ENCODE measurements at places on chromosomes 3 and 15. TPM values are rescaled to one million over a fixed set of nuclear protein-coding genes. Genes with fewer than 3 reads are reported as not detected.

Gene RHCG
- not detected for total RNA-seq

Gene MEF2A
- 13.6 TPM for total RNA-seq

Gene PLSCR4
- not detected for total RNA-seq

Gene ACVR2B
- 11.4 TPM for total RNA-seq

Gene VGLL3
- not detected for total RNA-seq

Gene TLR9
- total RNA-seq = not detected

Gene GOLGA6L7
- not detected for total RNA-seq

Gene DOCK3
- total RNA-seq = 0.80 TPM

Gene OIP5
- total RNA-seq = 45.4 TPM

Gene A4GNT
- not detected for total RNA-seq

Gene CKMT1B
- total RNA-seq = 30.9 TPM

Gene HRH1
- total RNA-seq = not detected

Gene MAP6D1
- total RNA-seq = 3.2 TPM

Gene DNAJC19
- total RNA-seq = 59.0 TPM

Gene CELSR3
- 4.6 TPM for total RNA-seq

Gene CKMT1A
- total RNA-seq = 3.8 TPM

Gene GRAMD2A
- total RNA-seq = not detected

Gene ZDHHC23
- 12.1 TPM for total RNA-seq

Gene CIB2
- total RNA-seq = 29.7 TPM

Gene DNAH12
- not detected for total RNA-seq

Gene RTP1
- total RNA-seq = not detected

Gene PIGZ
- total RNA-seq = not detected

Gene ABHD17C
- total RNA-seq = 0.07 TPM

Gene ADIPOQ
- not detected for total RNA-seq

Gene LYZL4
- not detected for total RNA-seq

Gene NANOGP8
- total RNA-seq = 1.7 TPM

Gene TRIM42
- total RNA-seq = not detected

Gene CTXN2
- not detected for total RNA-seq

Gene ALPK3
- 0.20 TPM for total RNA-seq

Gene NECTIN3
- total RNA-seq = not detected

Gene GOLGA6L25
- not detected for total RNA-seq

Gene IRAK2
- total RNA-seq = 2.4 TPM

Gene NUP210
- 45.0 TPM for total RNA-seq

Gene CXCR6
- 0.27 TPM for total RNA-seq

Gene DAPK2
- total RNA-seq = 24.4 TPM

Gene TMEM108
- not detected for total RNA-seq

Gene SMCO1
- not detected for total RNA-seq

Gene GOLGA6B
- total RNA-seq = not detected

Gene ABHD10
- 26.5 TPM for total RNA-seq

Gene ZBTB47
- 16.1 TPM for total RNA-seq

Gene COLQ
- total RNA-seq = 0.68 TPM

Gene TP63
- total RNA-seq = not detected

Gene CLDN16
- not detected for total RNA-seq

Gene ARPIN
- 5.3 TPM for total RNA-seq

Gene INTS14
- 46.2 TPM for total RNA-seq

Gene XCR1
- total RNA-seq = not detected

Gene AMIGO3
- total RNA-seq = 2.2 TPM
